ENCODE measurements at places on chromosomes 4 and X.

- no peak for DNase-seq
These were observed 11.3 kb upstream of the SLC2A9 start for GRCh38 chr4:10032625-10033024.

GRCh38 chrX:536616-537015, 94.0 kb upstream of the SHOX start:
- DNase-seq: no peak

- no peak for DNase-seq
These were observed 537.8 kb upstream of the BOD1L1 start for GRCh38 chr4:14165222-14165920.

DNA sequence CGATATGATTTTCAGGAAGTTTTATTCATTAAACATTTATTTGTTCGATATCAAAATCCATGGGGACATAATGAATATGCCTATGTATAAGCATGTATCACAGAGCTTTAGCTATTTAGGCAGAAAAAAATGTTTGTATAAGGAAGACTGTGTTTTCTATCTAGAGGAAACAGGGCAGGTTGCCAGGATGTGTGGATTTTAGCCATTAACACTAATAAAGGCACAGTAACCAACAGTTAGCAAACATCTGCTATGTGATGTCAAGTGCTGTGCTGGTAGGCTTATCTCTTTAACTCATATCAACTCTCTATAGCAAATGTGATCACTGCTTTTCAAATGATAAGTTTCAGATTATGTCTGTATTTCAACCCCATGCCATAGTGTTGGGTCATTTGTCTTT, 708.9 kb upstream of the HS3ST1 start:
- DNase-seq: no peak
